WTC11 (cell line): ENCODE measurements at places on chromosomes 16 and 17. TPM values are rescaled to one million over a fixed set of nuclear protein-coding genes. Genes with fewer than 3 reads are reported as not detected.

HEATR3 gene
- 27.8 to 28.1 TPM (median 28.0 TPM) in 3 replicates for total RNA-seq

MYH3 gene
- 1.5 to 2.6 TPM (median 1.6 TPM) in 3 replicates for total RNA-seq

ERI2 gene
- total RNA-seq, result 15.7 to 18.3 TPM (median 16.9 TPM) in 3 replicates

CCDC78 gene
- 19.4 to 20.8 TPM (median 20.2 TPM) in 3 replicates for total RNA-seq

SLC2A4 gene
- 5.6 to 6.4 TPM (median 6.2 TPM) in 3 replicates for total RNA-seq

ATP1B2 gene
- total RNA-seq, result 29.1 to 37.5 TPM (median 35.9 TPM) in 3 replicates

SLC13A2 gene
- total RNA-seq, result not detected in 3 replicates

CUEDC1 gene
- 6.5 to 12.2 TPM (median 9.4 TPM) in 3 replicates for total RNA-seq

TBC1D28 gene
- 0.09 to 0.15 TPM in 2 of 3 replicates, not detected in the other for total RNA-seq

C17orf78 gene
- total RNA-seq, result not detected in 3 replicates

DNA sequence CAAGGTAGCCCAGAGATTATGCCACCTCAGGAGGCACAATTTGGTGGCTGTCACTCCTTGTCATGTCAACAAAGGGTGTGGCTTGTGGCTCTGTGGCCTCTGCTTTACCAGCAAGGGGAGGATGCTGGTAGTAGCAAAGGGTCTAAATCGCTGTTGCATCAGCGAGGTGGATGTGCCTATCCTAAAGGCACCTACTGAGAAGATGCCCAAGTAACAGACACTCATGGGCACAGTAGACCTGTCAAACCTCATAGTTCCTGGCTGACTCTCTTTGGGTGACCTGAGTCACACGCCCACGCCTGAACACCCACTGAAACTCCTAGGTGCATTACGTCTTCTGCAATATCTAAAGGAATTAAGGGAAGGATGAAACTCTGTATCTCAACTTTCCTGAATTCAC lies 139.5 kb downstream of the PRKCB start:
- DNase-seq, result no peak

- no peak for DNase-seq
Measured at GRCh38 chr17:74159226-74159840, 44.1 kb upstream of the RPL38 start.

DNA sequence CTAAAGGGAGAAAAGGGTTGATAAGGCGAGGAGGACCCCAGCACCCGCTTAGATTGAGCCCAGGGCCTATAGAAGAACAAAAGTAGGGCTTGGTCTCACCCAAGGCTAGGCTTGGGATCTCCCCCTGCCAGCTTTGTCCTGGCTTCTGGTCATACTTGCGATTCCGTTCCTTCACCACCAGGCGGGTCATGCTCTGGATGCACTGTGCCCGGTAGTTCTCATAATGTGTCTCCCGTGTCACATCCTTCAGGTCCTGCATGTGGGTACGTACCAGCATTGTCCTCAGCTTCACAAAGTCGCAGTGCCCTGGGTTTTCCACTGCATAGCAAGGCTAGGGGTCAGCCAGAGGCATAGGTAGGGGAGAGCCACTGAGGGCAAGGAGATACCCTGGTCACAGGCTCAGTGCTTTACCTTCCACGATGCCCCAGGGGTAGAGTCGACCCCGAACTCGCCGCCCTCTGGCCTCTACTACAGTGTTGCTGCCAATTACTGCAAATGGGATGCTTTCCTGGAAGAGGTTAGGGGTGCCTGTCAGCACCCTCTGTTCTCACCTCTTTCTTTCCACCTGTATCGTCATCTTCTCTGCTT lies 6.5 kb upstream of the MTMR4 start:
- peak; percentile 50 for DNase-seq

GRCh38 chr17:50238601-50239280 lies 35.5 kb upstream of the TMEM92 start:
- no peak for DNase-seq

DNA sequence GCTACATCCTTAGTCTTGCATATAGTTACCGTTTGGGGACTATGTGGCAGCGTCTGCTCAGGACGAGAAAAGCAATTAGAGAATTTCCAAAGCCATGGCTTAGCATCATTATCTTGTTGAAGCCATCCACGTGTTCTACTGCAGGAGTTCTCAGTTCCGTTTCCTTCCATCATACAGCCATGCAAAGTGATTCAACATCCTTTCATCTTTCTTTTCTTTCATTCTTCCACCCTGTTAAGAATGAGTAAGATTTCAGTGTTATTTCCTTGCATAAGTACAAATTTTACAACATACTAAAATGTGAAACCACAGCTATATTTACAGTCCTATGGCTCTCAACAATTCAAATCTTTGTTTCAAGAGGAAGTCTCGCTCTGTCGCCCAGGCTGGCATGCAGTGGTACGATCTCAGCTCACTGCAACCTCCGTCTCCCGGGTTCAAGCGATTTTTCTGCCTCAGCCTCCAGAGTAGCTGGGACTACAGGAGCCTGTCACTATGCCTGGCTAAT lies 3.8 kb downstream of the MARF1 start:
- no peak for DNase-seq

DNA sequence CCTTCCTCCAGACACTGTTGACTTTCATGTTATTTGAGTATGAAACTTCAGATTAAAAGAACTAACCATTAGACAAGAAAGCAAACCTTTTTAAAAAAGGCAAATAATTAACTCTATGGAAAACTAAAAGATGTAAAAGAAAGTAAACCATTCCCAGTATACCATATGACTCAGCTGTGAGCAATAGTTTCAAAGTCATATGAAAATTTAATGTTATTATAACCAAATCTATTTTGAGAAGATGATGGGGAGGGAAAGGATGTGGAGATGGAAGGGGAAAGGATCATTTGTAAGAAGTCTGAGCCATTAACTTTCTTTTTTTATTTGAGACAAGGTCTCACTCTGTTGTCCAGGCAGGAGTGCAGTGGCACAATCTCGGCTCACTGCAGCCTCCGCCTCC lies 131.8 kb downstream of the IRX5 start:
- DNase-seq, result no peak

DNA sequence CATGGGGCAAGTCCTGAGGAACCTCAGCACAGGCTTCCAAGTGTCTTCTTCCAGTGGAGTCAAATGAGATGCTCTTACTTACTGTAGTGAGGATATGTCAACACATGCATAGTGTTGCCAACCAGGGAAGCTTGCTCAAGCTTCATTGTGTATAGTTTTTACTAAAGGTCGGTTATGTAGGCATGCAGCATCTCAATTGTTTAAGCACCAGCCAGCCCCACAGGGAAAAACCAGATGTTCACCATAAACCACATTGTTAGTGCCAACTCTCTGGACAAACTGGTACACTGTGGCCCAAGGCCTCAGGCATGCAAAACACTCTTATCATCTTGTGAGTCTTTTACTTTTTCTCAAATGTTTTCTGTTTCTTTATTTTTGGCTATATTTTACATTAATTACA lies 152.1 kb downstream of the PHKB start:
- no peak for DNase-seq

DNA sequence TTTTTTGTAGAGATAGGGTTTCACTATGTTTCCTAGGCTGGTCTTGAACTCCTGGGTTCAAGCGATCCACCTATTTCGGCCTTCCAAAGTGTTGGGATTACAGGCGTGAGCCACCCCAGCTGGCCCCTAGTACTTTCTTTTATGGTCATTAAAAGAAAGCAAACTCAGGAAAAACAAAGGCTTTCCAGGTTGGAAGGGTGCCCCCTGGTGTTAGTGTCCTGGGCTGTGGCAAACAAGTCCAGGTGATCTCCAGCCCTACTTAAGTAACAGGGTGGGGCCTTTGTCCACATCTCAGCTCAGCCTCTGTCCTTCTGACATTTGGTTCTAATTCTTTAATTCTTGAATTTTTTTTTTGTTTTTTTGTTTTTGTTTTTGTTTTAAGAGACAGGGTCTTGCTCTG lies 6.9 kb downstream of the IGFBP4 start:
- peak; percentile 78 for DNase-seq

- no peak for DNase-seq
Measured at GRCh38 chr16:48887646-48888210, 277.7 kb upstream of the N4BP1 start.

DNA sequence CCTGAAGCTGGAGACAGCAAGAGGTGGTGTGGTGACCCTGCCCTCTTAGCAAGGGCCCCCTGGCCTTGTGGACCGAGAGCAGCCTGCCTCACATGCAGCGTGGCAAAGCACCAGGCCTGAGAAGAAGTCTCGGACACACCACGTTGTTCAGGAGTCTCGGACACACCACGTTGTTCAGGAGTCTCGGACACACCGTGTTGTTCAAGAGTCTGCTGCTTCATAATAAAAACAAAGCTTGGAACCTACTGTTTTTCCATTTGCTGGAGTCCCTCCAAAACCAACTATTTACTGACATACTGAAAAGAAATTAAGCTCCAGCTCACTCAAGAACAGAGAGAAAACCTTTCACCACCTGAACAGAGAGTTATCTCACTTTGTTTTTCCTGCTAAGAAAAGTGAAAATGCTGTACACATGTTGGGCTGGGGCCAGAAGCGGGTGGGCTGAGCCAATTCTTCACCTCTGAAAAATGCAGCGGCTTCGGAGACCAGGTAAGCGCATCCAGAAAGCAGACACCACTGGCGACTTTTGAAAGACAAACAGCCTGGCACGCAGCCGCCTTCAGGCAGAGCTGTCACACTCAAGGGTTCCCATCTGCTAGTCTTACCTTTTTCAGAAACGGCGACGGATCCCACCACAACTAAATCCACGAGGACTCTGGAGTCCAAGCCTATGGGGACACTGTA lies 8.9 kb downstream of the MTHFSD start:
- DNase-seq, result no peak

GRCh38 chr16:49972961-49973360 lies 52.1 kb upstream of the CNEP1R1 start:
- DNase-seq, result no peak

DNA sequence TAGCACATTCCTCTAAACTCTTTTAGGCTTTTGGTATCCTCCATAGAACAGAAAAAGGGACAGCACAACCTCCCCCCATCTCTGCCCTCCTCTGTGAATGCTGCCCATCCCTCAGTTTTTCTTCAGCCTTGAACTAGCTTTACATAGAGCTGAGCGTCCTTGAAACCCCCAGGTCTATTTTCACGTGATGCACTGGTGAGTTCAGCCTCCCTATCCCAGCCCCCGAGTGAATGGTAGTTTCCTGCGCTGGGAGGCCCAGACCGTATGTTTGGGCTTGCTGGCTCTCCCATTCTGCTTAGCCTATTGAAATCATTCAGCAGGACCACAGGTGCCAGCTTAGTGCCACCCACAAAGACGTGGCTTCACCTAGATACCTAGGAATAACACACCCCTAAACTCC lies 22.5 kb downstream of the ZNF385C start:
- DNase-seq, result no peak

GRCh38 chr17:6576038-6576785 lies 19.9 kb upstream of the PITPNM3 start:
- no peak for DNase-seq

- DNase-seq, result no peak
Measured at GRCh38 chr17:32120141-32120540, 22.2 kb upstream of the RHOT1 start.

- DNase-seq, result no peak
Measured at GRCh38 chr16:78444-79150, 572 bp downstream of the MPG start.

DNA sequence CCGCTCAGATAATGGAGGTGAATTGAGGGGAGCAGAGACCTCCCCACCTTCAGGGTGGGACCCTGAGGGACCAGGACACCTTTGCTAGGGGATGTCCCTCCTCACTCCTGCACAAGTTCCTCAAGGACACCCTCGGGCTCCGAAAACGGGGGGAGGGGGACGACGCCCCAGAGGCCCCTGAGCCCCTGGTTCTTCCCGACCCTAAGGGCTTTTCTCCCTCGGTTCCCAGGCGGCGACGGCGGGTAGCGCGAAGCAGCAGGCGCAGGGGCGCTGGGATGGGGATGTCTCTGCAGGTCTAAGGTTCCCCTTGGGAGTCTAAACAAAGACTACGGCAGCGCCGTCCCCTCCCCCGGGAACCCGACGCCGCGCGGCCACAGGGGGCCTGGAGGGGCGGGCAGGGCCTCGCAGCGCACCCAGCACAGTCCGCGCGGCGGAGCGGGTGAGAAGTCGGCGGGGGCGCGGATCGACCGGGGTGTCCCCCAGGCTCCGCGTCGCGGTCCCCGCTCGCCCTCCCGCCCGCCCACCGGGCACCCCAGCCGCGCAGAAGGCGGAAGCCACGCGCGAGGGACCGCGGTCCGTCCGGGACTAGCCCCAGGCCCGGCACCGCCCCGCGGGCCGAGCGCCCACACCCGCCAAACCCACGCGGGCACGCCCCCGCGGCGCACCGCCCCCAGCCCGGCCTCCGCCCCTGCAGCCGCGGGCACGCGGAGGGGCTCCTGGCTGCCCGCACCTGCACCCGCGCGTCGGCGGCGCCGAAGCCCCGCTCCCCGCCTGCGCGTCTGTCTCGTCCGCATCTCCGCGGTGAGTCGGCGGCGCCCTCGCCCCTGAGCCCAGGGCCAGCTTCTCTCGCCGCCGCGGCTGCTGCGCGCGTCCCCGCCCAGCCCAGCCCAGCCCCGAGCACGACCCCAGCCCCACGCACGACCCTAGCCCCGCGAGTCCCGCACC lies 36.7 kb upstream of the NDRG4 start:
- peak; percentile 36 for DNase-seq

GRCh38 chr16:30533748-30534367 lies 800 bp downstream of the ZNF747 start:
- no peak for DNase-seq

GRCh38 chr17:17343160-17343735 lies 40.1 kb downstream of the NT5M start:
- no peak for DNase-seq

GRCh38 chr16:85103114-85104079 lies 8.9 kb downstream of the CIBAR2 start:
- no peak for DNase-seq

- DNase-seq, result no peak
Measured at GRCh38 chr16:10782628-10783027, 36.0 kb downstream of the TVP23A start.

GRCh38 chr17:13584701-13585080 lies 17.0 kb downstream of the HS3ST3A1 start:
- no peak for DNase-seq

DNA sequence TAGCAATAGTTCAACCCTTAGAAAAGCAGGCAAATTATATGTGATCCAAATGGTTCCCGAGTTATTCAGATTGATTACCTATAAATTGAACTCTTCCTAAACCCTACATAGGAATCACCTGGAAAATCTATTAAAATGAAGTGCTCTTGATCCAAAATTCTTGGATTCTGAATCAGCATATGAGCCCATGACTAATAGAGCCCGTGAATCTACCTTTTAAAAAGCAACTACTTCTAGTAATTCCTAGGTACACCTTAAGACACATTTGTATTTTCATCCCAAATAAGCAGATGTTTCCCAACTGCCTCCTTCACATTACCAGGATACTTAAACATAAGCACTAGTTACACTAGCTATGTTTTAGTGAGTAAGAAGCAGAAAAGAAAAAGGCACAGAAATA lies 1171.0 kb upstream of the GOT2 start:
- DNase-seq, result no peak

- no peak for DNase-seq
Measured at GRCh38 chr17:77968788-77969187, 10.3 kb downstream of the TNRC6C start.
